ENCODE measurements at places on chromosomes 6 and 20.

DNA sequence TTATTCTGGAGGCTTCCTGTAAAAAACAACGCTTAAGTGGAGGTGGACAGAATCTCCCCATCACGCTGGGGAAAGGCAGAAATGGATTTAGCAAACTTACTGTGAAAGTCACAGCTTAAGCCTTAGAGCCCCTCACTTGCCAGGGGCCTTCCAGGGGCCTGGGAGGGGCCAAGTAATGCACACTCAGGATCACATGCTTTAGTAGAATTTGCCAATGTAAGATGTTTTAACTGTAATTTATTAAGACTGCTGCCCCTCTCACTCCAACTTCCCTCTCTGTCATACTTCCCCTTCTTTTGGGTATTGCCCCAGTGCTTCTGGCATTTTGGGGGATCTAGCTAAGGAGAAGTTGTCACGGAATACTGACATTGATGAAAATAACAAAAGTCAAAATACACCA lies 12.6 kb upstream of the ADA start:
- DNase-seq: no peak

DNA sequence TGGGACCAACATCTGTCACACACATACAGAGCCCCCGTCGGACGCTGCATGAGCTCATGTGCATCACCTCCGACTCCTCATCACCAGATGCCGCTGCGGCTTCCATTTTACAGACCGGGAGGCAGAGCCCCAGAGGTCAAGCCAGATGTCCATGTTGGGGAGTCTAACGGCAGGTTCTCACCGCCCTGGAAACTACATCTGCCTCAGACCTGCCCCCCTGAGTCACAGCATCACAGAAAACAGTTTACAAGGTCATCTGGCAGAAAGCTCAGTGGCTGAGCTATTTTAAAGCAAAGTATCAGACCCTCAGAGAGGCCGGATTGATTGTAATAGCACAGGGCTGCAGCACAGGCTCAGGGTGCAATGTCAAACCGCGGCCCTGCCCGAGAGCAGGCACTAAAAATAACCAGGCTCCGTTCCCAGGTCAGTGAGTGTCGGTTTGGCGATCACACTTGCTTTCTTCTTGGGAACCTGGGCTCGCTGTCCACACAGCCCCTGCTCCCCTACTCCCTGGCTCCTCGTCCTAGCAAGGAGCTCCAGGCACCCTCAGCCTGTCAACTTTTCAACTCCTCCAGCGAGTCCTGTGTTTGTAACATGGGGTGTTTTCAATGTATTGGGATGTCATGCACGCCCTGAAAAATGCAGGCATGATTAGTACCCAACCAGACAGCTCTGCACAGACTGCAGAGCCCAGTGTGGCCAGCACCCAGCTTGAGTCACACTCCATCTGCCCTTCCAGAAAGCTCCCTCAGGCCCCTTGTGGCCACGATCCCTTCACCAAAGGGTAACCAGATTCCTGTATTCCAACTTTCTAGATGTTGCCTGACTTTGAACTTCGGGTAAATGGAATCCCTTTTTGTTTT lies 264.5 kb downstream of the CDH4 start:
- no peak for DNase-seq

DNA sequence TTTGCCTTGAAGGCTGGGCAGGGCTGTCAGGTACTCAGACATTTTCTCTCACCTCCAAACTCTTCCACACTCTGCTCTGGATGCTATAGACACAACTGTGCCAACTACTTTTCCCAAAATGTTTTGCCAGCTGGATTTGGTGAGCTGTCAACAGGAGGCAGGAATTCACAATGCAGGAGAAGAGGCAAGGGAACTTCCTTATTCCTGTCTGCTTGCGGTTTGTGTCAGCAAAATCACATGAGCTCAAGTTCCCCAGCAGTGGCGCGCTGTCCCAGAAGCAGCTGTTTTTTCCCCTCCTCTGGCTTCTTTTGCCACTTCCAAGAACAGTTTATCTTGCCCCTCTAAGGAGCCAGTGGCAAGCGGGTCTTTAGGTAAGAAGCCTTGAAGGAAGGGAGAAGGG lies 608.2 kb downstream of the PRKN start:
- DNase-seq: no peak

DNA sequence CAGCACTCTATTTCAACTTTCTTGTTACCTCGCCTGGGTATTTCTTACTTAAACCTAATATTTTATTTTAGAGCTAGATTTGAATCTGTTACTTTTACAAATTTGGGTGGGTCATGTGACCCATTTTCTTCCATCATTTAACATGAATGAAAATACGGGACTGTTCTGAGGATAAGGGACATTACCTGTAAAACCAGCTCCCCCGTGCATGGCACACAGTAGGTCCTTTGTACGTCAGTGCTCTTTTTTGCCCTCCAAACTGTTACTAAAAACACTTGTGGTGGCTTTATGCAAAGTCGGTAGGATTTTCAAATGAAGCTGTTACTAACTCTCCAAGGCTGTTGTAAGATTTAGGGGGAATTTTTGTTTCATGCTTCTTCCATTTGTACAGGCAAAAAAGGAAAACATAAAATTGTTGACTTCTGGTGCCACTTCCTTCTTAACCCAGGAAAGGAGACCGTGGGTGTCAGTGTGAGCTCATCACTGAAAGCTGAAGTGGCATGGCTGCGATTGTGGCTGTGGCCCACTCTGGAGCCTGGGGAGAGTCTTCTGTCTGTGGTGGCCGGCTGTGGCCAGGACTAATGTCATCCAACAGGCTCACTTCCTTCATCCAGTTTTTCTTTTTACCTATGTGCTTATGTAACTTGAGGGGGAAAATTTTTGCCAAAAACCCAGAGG lies 40.2 kb upstream of the PXDC1 start:
- DNase-seq: no peak

- DNase-seq: no peak
Observed at GRCh38 chr6:31792761-31793171, 2.8 kb downstream of the VARS1 start.

DNA sequence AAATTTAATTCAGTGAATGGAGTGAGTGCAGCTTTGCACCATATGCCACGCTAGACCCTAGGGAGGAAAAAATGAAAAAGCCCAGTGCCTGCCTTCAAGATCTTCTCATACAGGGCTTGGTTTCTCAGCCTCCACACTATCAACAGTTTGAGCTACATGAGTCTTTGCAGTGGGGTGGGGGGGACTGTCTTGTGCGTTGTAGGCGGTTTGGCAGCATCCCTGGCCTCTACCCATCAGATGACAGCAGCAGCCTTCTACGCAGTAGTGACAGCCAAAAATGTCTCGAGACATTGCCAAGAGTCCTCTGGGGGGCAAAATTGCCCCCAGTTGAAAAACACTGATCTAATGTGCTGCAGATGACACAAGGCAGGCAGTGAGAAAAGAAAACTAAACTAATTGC lies 6.2 kb downstream of the CDH22 start:
- DNase-seq: no peak

- peak; percentile 72 for DNase-seq
Observed at GRCh38 chr6:27693766-27694546, 218.2 kb downstream of the OR2B2 start.

DNA sequence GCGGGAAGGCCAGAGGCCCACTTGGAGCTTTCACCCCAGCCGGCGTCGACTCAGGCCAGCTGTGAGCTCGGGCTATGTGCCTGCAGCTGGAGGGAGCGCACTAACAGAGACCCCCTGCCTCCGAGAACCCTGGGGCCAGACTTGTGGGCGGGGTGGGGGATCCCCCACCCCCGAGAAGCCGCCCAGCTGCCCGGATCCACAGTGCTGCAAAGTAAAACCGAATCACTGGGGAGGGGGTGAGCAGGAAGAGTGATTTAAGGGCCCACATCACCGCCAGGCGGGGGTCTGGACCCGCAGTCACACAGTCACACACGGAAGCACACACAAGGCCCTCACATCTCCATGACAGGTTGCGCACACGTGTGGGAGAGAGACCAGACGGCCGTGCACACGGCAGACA lies 48.7 kb downstream of the KCNQ2 start:
- DNase-seq: no peak

DNA sequence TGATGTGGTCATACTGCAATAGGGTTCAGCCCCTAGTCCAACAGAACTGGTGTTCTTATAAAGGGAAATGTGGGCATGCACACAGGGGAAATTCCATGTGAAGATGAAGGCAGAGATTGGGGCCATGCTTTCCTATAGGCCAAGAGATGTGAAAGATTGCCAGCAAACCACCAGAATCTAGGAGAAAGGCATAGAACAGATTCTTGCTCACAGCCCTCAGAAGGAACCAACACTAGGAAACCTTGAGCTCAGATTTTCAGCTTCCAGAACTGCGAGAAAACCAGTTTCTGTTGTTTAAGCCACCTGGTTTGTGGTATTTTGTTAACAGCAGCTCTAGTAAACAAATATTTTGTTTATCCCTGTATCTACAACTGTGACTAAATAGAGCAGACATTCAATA lies 197.6 kb upstream of the CITED2 start:
- DNase-seq: no peak

- DNase-seq: no peak
Observed at GRCh38 chr6:156620331-156620730, 156.8 kb upstream of the ARID1B start.

GRCh38 chr6:149320796-149321195 lies 3.3 kb downstream of the TAB2 start:
- DNase-seq: no peak

GRCh38 chr6:157323255-157323965 lies at the start of gene TMEM242:
Gene TMEM242, minus strand, starts transcription at chr6:157323519. Its CDS starts 20 bp downstream, at chr6:157323499.
- peak; percentile 89 for DNase-seq

- DNase-seq: peak; percentile 52
Observed at GRCh38 chr20:31605902-31606803, 1.1 kb downstream of the ID1 start.

DNA sequence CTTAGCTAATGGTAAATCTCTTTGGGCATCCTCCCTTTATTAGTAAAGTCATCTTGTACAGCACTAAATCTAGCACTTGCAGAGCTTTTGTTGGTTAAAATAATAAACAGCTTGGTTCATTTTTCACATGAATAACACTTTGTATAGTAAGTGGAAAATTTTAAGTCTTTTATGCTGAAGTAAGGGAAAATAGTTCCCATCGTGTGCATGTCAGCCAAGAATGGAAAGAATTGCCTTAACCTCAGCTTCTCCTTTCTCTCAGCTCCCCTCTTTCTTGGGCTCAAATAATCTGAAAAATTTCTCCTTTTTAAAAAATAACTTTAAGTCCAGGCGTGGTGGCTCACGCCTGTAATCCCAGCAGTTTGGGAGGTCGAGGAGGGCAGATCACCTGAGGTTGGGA lies 16.6 kb downstream of the SNRPC start:
- no peak for DNase-seq

DNA sequence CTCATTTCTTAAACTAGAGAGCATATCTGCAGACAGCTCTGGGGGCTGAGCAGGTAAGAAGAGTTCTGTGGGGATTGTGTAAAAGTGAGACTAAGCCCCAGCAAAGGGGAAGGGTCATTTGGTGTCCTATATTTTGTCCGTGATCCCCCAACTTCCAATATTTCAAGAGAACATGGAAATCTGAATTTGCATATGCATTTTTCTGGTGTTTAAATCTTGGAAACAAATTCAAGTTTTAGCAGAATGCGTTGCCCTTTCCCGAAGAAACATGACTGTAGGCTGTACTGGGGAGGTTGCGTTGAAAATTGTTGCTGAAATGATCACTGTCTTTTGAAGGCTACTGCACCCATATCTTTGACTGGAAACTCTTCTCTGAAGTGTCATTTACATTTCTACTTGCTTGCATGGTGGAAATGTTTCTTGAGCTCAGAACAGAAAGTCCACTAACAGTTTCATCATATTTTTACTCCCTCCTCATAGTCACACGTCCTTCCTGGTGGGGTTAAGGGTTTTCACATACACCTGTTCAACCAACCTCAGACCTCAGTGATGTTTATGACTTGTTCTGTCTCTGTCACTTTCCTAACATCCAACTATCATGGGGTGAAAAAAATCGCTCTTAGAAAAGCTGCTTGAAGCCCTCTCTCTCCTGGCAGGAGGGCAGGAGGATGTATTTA lies 140.3 kb downstream of the BCAS1 start:
- no peak for DNase-seq

GRCh38 chr20:45892828-45893500 lies 1.8 kb downstream of the CTSA start:
- DNase-seq: no peak

DNA sequence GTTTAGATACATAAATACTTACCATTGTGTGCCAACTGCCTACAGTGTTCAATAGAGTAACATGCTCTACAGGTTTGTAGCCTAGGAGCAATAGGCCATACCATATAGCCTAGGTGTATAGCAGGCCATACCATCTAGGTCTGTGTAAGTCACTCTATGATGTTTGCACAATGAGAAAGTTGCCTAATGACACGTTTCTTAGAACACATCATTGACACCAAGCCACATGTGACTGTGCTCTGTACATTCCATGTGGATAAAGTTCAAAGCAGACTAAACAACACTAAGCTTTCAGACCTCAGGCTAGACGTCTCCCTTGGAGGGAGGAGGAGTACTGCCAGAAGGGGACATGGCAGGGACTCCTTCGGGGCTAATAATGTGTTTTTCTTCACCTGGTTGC lies 93.6 kb downstream of the KIF16B start:
- no peak for DNase-seq

DNA sequence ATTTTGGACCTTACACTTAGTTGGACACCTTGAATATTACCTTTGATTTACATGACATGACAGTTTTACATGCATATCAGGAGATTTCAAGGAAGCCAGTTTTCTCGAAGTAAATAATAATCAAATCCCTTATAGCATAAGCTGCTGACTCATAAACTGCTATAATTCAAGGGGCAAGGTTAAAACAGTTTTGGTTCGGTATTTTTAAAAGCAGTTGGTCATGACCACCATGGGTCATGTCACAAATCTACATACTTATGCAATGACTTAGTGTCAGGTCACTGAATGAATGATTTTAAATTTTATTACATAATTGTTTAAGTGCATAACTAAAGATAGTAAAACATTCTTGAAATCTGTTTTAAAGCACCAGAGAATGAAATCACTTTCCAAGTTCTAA lies 158.0 kb downstream of the DST start:
- DNase-seq: no peak

DNA sequence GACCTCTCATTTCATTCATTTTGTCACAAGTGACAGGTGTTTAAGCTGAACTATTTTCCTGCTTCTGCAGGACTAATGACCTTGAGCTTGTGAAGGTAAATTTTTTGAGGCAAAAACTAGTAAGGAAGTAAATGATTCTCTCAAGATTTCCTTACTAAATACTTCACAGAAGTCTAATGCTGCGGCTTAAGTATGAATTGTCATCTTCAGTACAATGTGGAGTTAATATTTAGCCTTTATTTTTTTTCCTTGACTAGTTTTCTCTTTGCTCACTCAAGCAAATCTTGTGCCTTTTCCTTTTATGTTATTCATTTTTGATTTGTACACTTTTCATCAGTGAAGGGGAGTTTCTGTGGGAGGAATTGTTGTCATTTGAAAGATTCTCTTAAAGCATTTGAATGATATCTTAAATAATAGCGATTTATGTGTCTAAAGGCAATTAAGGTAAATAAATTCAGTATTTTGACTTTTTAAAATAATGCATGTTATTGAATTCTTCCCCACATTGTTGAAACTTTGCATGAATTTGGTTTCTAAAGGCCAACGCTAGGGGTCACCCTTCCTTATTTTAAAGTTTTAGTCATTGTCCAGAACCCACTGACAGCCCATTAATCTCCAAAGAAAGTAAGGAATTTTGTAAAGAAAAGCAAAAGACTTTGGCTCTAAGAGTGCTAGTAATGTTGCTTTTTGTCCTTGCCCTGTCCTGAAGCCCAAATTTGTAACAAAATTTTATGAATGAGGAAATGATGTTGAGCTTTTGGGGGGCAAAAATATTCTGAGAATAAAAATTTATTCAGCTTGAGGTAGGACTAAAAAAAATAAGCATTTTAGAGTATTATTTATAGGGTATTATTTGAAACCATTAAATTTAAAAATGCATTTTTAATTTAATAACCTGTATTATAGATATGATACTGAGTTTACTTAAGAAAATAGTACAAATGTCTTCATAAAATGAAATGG lies 157.4 kb upstream of the LAMA2 start:
- DNase-seq: peak; percentile 5

- DNase-seq: no peak
Observed at GRCh38 chr6:8070718-8071117, 6.5 kb upstream of the BLOC1S5 start.
